ENCODE measurements at places on chromosomes 1 and 21.

DNA sequence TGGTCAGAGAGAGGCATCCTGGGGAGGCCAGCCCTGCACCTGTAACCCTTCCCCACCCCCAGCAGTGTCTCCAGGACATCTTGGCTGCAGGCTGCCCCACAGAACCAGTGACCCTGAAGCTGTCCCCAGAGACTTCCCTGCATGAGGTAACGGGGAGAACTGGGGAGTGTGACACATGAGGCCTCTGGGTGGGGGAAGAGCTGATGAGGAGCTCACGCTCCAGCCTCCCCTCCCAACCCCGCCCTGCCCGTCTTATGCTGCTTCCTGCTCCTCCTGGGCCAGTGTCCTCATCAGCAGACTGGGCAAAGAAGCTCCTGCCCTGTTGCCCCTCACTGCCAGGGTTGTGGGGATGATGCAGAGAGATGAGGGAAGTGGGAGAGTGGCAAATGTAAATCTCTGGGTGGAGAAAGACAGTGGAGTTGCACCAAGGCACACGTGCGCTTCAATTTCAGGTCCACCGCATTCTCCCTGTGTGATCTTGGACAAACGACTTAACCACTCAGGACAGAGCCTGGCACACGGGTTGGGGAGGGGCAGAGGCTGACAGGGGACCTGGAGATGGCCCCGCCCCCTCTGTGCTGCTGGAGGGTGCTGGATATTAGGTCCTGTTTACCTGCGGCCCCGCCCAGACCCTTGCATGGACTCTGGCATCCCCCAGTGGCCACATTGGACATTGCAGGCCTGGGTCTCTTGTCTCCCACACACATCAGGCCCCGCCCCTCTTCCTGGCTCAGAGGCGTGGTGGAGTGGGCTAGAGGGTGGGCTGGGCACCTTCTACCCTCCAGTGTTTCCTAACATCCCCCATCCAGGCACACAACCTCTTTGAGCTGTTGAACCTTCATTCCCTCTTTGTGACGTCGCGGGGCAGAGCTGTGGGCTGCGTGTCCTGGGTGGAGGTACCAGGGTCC lies 12.3 kb downstream of the CLCNKB start:
- DNase-seq = peak; percentile 79

- DNase-seq = peak; percentile 66
Observed at GRCh38 chr21:39373634-39374033, 24.7 kb upstream of the HMGN1 start.

DNA sequence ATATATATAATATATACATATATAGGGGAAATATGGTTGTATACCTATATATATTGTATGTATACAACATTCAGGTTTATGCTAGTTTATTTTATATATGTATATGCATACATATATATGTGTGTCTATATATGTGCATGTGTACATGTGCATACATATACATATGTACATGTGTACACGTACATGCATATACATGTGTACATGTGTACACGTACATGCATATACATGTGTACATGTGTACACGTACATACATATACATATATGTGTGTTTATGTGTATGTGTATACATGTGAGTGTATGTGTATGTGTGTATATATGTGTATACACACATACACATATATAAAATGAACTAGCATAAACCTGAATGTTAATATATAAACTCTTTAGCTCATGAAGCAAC lies 220.9 kb downstream of the FAF1 start:
- DNase-seq = no peak

GRCh38 chr1:21913763-21914162 lies 23.3 kb downstream of the HSPG2 start:
- no peak for DNase-seq

DNA sequence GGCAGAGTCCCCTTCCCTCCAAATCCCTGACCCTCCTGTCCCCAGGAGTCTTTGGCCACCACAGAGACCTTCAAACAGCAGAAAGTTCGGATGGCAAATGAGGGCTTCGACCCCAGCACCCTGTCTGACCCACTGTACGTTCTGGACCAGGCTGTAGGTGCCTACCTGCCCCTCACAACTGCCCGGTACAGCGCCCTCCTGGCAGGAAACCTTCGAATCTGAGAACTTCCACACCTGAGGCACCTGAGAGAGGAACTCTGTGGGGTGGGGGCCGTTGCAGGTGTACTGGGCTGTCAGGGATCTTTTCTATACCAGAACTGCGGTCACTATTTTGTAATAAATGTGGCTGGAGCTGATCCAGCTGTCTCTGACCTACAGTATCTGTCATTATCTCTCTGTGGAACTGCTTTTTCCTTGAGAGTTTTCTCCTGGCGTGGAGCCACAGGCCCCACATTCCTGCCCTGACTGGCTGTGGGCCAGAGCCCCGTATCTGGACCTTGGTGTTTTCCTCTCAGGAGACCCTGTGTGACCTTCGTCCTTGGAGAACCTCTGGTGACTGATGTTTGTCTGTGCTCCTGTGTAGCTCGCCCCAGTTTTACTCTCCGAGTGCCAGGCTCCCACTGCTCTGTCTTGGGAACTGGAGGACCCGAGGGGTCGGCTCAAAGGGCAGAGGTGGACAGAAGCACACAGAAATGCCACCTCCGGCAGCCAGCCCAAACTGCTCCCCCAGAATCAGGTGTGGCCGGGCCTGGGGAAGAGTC lies 4.8 kb downstream of the SLC27A3 start:
- no peak for DNase-seq

GRCh38 chr1:70518106-70518505 lies 107.0 kb downstream of the CTH start:
- DNase-seq = no peak

DNA sequence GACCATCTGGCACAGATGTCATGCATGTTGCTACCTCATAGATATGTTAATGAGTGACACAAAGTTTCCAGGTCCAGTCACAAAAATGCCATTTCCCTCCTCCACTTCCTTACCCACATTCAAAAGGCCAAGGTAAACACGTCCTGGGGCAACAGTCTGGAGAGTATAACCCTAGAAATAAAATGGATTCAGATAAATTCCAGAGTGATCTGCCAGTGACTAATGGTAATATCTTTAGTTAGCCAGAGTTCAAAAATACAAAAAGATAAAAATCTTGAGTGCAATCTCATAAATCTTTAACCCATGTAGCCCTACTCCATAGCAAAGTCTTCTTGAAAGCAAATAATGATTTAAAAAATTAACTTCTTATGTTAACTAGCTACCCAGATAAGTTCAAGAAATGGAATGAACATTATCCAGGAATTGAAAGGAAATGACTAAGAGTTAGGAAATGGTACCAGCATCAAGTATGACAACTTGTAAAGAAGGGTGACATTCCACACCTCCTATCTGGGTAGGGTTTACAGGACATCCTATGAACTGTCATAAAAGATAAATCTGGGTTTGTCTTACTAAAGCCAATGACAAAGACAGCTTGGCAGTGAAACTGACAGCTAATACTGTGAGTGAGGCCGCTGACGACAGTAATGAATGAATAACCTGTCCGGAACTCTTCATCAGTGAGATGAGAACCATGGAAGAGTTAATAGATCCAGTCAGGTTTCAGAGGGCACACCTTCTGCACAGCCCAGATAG lies 18.1 kb downstream of the RGS2 start:
- peak; percentile 75 for DNase-seq

DNA sequence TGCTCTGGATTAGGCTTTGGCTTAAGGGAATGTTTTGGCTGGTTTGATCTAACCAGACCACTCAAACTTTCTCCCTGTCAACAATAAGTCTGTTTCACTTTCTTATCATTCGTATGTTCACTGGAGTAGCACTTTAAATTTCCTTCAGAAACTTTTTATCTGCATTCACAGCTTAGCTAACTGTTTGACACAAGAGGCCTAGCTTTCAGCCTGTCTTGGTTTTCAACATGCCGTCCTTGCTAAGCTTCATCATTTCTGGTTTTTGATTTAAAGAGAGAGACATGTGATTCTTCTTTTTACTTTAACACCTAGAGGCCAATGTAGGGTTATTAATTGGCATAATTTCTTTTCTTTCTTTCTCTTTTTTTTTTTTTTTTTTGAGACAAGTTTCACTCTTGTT lies 14.9 kb upstream of the CYB5R1 start:
- no peak for DNase-seq

- no peak for DNase-seq
Observed at GRCh38 chr1:84282780-84283333, 18.7 kb upstream of the SAMD13 start.

GRCh38 chr21:29082046-29082815 lies 8.8 kb upstream of the CCT8 start:
- DNase-seq = no peak

- no peak for DNase-seq
Observed at GRCh38 chr1:70093250-70093975, 112.0 kb downstream of the LRRC40 start.

GRCh38 chr1:94805912-94806311 lies 14.2 kb upstream of the SLC44A3 start:
- DNase-seq = peak; percentile 73

- no peak for DNase-seq
Observed at GRCh38 chr1:157270705-157271274, 132.6 kb upstream of the ETV3 start.

DNA sequence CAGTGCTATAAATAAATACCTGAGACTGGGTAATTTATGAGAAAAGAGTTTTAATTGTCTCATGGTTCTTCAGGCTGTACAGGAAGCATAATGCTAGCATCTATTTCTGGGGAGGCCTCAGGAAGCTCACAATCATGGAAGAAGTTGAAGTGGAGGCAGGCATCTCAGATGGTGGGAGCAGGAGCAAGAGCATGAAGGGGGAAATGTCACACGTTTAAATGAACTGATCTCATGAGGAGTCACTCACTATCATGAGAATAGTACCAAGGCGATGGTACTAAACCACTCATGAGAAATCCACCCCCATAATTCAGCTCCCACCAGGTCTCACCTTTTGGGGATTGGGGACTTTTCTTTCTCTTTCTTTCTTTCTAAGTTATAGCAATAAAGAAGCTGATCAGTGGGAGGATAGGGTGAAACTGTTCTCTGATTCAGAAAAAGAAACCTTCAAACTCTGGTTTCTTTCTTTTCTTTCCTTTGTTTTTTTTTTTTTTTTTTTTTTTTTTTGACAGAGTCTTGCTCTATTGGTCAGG lies 17.1 kb upstream of the SPAG17 start:
- DNase-seq = no peak

DNA sequence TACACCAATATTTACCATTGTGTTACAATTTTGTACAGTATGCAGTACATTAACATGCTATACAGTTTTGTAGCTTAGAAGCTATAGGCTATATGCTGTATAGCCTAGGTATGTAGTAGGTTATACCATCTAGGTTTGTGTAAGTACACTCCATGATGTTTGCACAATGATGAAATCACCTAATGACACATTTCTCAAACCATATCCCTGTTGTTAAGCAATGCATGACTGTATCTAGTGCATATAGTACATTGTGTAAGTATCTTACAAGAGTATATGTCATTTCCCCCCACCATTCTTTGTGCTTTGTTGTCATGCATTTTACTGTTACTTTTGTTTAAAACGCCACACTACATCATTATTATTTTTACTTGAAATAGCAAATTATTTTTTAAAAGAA lies 65.7 kb upstream of the RNF11 start:
- peak; percentile 71 for DNase-seq

DNA sequence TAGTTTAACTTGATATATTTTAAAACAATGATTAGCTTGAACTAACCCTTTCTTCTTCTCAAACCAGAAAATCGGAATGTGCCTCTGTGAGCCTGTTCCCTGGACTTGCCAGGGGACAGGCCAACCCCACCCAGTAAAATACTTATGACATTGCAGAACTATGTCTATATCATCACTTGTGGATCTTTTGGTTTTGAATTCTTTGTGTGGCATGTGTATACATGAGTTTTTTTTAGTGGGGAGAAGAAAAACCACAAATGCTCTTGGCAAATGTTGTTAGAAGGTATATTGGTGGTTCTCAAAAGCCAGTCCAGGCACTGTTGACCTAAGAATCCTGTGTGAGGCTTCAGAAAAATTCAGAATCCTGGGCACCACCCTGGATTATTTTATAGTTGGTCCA lies 347.4 kb downstream of the SIPA1L2 start:
- DNase-seq = no peak

DNA sequence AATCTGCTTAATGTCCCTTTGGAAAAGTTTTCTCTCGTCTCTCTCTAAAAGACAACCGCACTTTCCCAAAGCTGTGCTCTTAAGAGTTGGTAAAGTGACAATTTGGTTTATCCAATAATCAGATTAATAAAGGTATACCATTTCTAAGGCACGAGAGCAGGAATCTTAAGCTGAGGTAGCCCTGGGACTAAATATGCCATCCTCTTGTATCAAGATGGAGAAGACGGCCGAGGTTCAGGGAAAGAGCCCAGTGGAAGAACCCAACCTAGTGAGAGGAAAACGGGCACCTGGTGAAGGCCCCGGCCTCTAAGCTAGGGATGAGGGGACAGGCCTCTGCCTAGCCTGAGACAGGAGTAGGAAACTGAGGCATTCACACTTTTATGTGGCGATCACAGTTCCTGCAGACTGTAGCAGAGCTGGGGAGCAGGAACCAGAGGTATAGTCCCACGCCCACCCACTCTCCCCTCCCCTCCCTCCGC lies 334 bp upstream of the SARS1 start:
- no peak for DNase-seq

- DNase-seq = no peak
Observed at GRCh38 chr1:163055005-163055404, 14.2 kb upstream of the RGS4 start.

- peak; percentile 69 for DNase-seq
Observed at GRCh38 chr1:196660852-196661251, 9.0 kb downstream of the CFH start.

Measured in ELR (cell line).